ENCODE measurements at places on chromosomes 13 and 19.
A peak's percentile ranks its signal among the peaks of the same experiment; 100 is the strongest.

GRCh38 chr19:49847731-49848696 is 2.9 kb upstream of the PTOV1 start:
- no peak for DNase-seq

DNA sequence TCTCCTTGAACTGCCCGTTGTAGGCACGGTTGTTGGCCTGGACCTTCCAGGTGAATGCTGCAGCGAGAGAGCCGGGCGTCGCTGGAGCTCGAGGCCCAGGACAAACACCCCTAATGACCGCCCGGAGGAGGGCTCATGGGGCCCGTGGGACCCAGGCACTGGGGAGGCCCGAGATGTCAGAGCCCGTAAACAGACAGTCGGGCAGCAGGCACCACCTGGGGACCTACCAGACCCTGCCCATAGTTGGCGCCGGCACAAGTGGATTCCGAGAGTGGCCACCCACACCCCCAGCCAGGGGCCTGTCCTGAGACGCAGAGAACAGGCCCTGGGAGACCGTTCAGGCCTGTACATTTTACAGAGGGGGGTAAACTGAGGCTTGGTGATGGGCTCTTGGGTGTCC is 2.4 kb downstream of the ATP8B3 start:
- DNase-seq, result no peak

DNA sequence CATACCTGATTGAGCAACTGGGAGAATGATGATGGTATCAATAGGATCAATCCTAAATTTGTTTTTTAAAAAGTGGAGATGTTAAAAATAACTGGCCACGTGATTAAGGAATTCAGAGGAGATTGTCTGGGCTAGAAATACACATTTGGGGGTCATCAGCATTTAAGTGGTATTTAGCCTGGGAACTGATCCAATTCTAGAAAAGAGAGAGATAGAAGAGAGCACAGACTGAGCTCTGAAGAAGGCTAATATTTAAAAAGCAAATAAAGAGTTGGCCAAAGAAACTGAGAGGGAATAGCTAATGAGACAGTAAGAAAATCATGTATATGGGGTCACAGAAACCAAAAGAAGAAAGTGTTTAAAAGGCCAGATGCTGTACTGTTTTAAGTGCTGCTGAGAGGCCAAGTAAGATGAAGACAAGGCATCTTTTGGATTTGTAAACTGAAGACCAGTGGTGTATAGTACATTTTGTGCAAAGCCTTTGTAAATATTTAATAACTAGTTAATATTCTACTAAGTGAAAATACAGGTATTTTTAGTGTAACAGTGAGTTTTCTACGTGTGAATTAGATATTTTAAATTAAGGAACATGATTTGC is 40.2 kb downstream of the UBL3 start:
- no peak for DNase-seq

DNA sequence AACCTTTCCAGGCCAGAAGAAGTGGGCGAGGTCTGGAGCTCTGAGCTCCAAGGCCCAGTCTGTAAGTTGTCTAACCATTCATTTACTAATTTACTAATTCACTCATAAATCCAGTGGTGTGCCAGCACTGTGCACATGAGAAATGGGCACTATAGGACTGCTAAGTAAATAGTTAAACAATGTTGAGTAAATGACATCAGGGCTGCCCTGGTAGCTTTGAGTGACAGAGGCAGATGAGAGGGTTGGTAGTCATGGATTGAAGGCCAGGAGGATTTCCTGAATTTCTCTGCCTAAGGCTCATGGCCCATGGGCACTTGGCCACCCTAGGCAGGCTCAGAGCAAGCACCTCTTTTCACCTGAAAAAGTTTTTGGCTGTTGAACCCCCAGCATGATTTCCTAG is 216.9 kb upstream of the RXFP2 start:
- no peak for DNase-seq

GRCh38 chr19:40335101-40335500 is 13.1 kb downstream of the C19orf47 start:
- no peak for DNase-seq

DNA sequence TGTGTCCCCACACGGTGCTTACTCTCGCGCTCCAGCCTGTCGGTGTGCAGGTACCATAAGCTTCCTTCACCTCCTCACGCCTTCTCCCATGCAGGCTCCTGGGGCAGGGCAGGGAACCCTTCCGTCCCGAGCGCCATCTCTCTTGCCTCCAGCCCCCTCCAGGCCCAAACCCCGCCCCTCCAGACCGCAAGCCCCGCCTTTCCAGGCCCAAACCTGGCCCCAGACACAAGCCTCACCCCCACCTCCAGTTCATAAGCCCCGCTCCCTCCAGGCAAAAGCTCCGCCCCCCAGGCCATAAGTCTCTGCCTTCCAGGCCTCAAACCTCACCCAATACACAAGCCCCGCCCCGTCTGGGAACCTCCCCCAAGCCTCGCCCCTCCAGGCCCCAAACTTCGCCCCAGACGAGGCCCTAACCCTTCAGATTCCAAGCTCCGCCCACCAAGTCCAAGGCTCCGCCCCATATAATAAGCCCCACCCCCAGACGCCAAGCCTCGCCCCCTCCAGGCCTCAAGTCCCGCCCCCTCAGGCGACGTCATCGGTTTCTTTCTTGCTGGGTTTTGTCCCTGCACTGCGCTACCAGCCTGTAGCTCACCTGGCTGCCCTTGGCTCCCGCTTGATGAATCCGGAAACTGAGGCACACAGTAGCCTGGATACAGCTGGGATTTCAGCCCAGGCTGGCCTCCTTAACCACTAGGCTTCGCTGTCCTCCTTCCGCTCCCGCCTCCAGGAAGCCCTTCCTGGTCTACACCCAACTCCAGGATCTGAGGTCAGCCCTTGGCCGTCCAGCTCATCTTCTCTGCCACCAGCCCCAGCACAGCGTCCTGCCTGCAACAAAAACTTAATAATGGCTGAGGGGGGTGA is 16.1 kb downstream of the MKNK2 start:
- peak; percentile 59 for DNase-seq

GRCh38 chr13:50745542-50746115 is 97.9 kb downstream of the DLEU7 start:
- no peak for DNase-seq

DNA sequence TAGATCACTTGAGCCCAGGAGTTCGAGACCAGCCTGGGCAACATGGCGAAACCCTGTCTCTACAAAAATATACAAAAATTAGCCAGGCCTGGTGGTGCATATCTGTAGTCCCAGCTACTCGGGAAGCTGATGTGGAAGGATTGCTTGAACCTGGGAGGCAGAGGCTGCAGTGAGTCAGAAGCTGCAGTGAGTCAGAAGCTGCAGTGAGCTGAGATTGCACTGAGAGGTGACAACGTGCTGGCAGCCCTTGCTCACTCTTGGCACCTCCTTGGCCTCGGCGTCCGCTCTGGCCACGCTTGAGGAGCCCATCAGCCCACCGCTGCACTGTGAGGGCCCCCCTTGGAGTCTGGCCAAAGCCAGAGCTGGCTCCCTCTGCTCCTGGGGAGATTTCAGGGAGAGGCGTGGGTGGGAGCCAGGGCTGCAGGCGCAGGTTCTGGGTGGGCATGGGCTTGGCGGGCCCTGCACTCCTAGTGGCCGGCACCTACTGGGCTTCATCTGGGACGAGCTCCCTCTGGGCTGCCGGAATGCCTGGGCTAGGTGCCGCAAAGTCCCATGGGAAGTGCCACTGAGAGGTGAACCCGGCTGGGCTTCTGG is 39.5 kb upstream of the RPL21 start:
- no peak for DNase-seq

GRCh38 chr19:33998302-33998701 is 174.0 kb upstream of the LSM14A start:
- DNase-seq, result no peak

DNA sequence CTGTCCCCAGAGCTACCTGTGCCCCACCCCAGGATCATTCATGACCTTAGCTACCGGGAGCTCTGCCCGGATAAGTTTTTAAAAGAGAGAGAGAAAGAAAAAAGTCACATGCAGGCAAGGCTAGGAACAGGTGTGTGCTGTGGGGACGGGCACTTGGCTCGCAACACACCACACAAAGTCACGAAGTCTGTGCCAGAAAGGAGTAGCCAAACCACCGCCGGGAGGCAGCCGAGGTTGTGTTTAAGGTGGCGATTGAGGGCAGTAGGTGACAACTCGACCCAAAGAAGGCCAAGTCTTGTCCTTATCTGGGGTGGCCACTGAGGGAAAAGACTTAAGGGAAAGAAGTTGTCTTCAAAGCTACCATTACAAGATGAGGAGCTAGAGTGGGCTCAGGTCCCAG is 4.6 kb upstream of the TSHZ3 start:
- DNase-seq, result no peak

- no peak for DNase-seq
These were observed 8.1 kb downstream of the ISYNA1 start for GRCh38 chr19:18429717-18430416.

DNA sequence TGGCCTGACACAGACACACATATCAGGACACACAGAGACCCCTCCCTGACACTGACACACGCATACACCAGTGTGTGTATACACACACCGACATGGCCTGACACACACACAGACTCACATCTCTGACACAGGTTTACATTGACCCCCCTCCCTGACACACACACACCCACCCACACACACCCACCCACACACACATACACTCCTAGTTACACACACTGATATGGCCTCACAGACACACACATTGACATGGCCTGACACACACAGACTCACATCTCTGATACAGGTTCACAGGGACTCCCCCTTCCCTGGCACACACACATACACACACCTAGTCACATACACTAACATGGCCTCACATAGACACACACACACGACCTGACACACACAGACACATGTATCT is 4.4 kb upstream of the NFIX start:
- DNase-seq, result no peak

GRCh38 chr13:35697186-35697730 is 220.8 kb upstream of the MAB21L1 start:
- DNase-seq, result no peak

- no peak for DNase-seq
These were observed 7.0 kb downstream of the GNA15 start for GRCh38 chr19:3142781-3143337.

- DNase-seq, result no peak
These were observed 416 bp upstream of the DOCK9 start for GRCh38 chr13:98978280-98978679.

DNA sequence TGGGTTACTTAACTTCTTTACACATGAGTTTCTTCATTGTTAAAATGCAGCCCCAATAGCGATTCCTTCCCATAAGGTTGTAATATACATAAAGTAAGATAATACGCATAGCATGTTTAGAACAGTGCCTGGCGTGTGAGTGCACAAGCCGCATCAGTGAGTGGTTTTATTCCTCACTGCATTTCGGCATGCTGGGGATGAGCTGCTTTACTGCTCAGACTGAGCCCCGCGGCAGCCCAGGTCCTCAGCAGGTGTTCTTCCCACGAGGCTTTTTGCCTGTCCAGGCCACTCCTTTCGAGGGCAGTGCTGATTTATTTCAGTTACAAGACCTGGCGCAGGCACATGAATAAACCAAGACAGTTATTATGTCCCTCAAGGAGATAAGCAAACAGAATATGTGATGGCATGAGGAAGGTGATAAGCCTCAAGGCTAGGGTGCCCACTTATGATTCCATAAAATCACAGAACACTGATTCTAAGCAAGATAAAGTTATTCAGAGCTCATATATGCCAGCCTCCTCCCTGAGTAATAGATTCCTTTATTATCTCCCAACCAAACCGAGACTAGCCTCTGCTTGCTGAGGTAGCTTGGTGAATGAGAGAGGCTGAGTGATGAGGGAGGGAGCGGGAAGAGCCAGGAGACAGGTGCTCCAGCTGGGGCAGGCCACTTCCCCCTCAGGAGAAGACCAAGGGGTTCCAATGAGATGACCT is 505.5 kb downstream of the DIAPH3 start:
- DNase-seq, result no peak

- no peak for DNase-seq
These were observed 40.7 kb upstream of the MCF2L start for GRCh38 chr13:112928020-112928971.

GRCh38 chr13:30334663-30335386 is 27.5 kb upstream of the KATNAL1 start:
- no peak for DNase-seq

GRCh38 chr19:18883526-18884304 is 12.2 kb downstream of the CERS1 start:
- no peak for DNase-seq

DNA sequence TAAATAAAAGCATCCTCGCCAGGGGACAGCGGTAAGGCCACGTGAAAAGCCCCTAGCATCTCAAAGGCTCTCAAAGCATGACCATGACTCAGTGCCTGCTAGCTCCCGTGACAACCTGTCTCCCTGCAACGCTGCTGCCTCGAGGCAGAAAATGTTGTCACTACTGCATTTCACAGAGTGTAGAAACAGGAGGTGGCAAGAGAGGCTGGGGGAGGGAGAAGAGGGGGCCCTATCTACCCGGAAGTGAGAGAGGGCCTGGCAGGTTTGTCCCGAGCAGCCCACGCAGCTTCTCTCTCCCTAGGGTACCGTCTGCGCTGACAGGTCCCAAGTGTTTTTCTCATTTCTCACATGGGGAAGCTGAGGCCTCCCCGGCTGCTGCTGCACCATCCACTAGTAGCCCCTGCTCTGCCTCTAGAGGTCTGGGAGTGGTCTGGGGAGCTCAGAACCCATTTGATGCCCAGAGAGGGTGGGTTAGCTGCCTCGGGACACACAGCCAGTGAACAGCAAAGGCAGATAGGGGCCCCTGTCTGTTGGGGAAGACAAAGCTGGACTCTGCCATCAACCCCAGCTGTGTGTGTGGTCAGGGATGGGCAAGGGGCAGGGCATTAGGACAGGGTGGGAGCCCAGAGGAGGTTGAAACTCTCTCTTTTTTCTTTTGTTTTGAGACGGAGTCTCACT is 3.7 kb downstream of the TINCR start:
- no peak for DNase-seq

GRCh38 chr13:48155848-48156247 is 60.9 kb upstream of the MED4 start:
- DNase-seq, result peak; percentile 40

- DNase-seq, result no peak
These were observed 513.9 kb downstream of the DCT start for GRCh38 chr13:93965587-93965986.

DNA sequence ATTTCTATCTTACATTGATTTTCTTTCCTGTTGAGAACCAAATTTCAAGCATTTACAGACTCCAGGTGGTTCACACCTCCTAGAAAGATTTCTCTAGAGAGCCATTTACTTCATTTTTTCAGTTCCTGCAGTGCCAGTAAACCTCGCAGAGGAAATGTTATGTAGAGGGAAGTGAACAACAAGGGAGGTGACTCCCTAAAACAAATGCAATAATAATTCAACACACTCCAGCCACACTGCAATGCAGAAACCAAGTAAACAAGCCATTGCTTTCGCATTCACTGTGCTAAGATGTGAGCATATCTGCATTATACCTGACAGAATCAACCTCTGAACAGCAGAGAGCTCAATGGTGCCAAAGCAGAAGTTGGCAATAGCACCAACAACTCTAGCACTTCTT is 215.1 kb downstream of the RBM26 start:
- DNase-seq, result no peak

- DNase-seq, result no peak
These were observed 255.3 kb downstream of the SHISA2 start for GRCh38 chr13:25796474-25796873.

GRCh38 chr13:51683597-51683996 is 99.3 kb downstream of the WDFY2 start:
- no peak for DNase-seq

GRCh38 chr19:31290931-31291590 is 58.2 kb downstream of the TSHZ3 start:
- no peak for DNase-seq
